ENCODE measurements at places on chromosomes 13 and 19.

GRCh38 chr19:39553082-39553652, 13.2 kb upstream of the EID2 start:
- DNase-seq, result no peak

DNA sequence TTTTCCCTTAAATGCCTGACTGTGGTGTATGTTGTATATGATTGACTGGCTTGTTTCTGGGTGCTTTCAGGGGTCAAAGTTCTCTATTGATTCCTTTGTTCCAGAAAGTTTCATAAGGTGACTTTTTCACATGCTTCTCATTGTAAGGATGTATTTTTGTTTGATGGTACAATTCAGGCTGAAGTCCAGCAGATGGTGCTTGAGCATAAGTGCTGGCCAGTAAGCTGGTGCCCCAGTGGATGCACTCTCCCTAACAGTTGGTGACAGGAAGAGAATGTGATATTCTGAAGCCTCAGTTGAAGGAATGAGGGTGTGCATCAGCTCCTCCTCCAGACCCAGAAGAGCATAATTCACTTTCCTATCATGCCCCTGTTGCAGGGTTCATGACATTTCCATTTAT, 1941.6 kb upstream of the PRR20A start:
- DNase-seq, result no peak

- DNase-seq, result no peak
Measured at GRCh38 chr19:43799502-43800142, 2.6 kb downstream of the LYPD5 start.

DNA sequence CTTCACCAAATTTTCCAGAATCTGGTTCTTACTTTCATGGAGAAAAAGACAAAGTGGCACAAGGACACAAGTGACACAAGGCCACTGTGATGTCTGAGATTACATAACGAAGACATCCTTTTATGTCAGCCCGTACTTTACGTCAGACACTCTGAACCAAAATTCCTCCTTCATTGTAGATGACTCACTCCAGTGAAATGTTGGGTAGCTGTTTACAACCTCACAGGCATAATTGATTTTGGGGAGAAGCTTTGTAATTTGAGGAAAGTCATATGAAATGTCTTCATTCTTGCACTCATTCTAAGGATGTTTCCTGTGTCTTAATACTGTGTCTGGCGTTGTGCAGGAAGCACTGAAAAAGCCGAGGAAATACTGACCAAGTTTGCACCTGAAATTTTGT, 20.0 kb upstream of the LGALS14 start:
- DNase-seq, result no peak

DNA sequence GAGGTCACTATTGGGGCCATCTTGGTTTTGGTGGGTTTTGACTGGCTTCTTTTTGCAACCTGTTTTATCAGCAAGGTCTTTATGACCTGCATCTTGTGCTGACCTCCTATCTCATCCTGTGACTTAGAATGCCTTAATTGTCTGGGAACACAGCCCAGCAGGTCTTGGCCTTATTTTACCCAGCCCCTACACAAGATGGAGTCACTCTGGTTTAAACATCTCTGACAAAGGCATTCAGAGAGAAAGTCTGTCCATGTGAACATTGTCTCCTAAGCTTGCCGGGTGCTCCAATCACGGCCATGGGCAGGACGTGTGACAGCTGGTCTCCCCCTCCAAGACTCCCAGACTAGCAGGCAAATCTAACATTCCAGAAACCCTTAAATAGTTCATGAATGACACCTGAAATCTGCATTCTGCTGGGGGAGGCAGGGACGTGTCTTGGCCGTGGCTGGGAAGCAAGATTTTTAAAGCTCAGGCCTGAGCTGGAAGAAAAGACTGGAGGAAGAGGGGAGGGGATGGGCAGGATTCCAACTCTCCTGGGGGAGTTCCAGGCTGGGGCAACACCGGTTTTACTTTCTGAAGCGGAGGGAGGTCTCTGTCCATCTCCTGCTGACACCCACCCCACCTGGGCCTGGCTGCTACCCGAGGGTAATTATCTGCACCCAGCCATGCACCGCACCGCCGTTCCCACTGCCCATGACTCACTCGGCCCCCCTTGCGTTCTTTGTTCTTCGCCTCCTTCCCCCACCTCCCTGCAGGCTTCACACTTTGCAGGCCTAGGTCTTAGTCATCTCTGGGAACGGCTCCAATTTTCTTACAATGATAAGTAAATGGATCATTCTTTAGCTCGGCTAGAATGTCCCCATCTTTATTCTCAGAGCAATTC, 11.6 kb upstream of the OR1M1 start:
- peak; percentile 78 for DNase-seq

DNA sequence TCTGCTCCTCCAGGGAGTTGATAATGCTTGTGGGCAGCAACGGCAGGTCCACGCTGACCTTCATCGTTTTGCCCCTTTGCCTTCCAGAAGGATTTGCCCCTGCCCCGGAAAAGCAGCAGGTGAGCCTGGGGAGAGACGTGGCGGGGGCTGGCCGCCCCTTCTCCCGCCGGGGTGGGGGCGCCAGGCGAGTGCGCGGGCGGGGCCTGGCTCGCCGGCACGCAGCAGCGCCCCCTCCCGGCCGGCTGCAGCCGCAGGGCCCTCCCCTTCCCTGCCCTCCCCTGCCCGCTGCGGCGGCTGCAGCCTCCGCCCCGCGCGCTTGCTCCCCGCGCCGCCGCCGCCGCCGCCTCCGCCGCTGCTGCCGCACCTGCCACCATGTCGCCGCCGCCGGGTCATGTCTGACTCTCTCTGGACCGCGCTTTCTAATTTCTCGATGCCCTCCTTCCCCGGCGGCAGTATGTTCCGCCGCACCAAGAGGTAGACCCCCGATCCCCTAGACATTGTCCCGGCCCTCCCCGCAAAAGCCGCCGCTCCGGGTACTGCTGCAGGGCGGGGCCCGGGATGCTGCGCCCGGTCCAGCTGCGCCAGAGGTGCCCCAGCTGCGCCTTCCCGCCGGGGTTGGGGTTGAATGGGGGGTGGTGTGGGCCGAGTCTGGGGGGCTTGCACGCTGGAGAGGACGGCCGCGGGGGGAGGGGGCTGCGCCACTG, at the start of gene MAST1:
Gene MAST1, plus strand, starts transcription at position 334 of the 704 bp plus-strand sequence. Its CDS starts 58 bp downstream, at position 392.
- peak; percentile 14 for DNase-seq

DNA sequence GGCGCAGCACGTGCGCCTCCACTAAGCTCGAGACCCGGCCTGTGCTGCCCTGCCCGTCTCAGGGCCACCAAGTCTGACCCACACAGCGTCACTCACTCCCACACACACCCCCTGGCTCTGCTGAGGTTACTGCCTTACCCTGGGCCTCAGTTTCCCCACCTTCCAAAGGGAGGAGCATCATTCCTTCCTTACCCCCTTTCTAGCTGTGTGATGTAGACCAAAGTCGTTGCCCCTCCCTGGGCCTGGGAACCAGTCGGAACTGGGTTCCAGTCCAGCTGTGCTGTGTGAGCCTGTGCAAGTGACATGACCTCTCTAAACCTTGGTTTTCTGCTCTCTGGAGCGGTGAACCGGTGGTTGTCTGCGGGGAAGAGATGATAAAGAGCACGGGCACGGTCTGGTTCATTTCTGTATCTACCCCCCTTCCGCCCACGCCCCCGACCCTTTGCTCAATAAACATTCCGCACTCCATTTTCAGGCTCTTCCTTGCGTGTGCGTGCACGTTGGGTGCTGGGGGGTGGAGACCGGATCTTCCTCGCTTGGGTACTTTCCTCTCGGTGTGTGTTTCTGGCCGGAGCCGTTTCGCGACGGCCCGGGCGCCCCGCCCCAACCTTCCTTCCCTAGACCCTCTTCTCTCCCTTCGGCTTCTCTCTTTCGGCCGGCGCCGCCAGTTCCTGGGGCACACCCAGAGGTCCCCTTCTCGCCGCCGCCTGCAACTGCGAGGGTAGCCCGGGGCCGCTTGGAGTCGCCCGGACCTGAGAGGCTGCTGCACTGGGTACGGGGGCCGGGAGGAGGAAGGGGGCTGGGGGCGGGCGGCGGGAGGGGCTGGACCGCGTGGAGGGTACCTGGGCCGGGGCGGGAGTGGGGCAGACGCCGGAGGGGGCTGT, at the start of gene ZNF581:
Gene ZNF581, plus strand, starts transcription at position 647 of the 884 bp plus-strand sequence. CDS start 923 bp downstream, outside the sequence.
- peak; percentile 28 for DNase-seq

DNA sequence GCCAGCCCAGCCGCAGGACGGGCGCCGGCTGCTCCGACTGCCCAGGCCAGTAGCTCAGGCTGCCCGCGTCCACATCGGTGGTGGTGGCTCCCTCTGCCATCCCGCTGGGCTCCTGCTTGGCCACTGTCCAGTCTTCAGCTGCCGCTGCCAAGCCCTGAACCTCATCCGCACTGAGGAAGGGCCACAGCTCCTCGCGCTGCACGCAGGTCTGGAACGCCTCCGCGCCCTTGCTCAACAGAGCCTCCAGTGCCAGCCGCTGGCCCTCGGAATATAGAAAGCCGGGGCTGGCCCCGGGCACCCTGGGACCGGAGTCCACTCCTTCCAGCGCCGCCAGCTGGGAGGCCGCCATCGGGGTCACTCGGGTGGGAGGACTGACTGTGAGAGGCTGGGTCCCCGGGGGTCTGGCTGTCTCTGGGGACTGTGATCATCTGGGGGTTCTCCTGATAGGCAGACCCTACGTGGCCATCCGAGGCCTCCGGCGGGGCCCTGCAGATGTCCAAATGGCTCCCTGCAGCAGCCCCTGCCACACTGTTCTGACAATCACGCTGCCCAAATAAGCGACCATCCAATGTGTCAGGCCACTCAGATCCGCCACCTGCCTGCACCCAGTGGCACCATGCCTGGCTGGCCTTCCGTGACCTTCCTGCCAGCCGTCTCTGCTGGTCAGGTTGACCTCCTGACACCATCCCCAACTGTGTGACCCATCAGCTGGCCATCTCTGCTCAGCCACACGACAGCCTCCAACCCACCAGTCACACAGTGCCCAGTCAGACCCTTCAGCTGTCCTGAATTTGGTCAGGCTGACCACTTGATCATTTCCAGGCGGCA, 1.6 kb downstream of the FAM83E start:
- DNase-seq, result no peak

GRCh38 chr19:45446295-45446694, 21.5 kb upstream of the FOSB start:
- DNase-seq, result no peak

- DNase-seq, result no peak
Measured at GRCh38 chr19:33627962-33628839, 6.4 kb downstream of the CHST8 start.

DNA sequence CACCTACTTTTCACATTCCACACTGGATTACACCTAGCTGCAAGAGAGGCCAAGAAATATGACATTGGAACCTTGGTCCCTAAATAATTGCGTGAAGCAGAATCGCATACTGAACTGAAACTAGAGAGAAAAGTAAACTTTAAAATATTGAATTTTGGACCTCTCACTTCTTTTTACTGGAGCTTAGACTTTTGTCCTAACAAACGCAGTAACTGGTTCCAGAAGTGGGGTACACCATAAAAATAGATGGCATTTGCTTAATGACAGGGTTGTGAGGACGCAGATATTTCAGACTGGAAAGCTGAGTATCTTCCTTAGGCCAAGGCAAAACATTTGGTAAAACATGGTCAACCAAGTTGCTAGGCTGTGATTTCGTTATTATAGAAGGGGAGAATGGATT, 19.2 kb upstream of the TPM4 start:
- no peak for DNase-seq

DNA sequence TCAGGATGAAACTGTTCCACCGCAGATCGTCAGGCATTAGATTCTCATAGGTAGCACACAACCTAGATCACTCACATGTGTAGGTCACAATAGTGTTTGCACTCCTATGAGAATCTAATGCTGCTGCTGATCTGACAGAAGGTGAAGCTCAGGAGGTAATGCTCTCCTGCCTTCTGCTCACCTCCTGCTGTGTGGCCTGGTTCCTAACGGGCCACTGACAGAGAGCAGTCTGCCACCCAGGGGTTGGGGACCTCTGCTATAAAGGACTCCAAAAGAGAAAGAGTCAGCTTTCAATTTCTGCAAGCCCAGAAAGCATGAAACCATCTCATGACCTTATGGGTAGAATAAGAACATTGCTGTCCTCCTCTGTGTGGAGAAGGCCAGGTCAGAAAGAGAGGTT, 43.5 kb upstream of the PCCA start:
- DNase-seq, result no peak

DNA sequence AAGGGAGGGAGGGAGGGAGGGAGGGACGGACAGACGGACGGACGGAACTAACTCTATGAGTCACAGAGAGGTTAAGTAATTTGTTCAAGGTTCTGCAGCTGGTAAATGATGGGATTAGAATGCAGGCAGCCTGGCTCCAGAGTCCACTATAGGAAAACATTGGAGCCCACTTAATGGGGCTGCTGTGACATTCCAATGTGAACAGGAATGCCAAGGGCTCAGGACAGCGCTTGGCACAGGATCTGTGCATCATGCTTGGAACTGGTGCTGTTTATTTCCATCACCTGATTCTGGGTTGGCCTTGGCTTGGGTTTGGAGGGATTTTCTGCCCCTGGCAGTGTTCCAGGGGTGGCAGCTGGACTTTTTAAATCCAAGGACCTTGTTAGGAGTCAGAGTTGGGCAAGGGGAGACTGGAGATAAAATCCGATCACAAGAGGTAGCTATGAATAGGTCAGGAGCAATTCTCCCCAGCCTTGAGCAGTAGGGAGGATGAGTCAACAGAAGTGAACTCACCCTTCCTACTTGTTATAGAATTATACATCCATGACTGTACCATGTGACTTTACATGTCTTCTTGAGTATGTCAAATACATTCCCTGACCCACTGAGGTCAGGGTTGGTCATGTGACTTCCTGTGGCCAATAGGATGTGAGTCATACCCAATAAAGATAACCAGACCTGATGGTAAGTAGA, 7.8 kb upstream of the HIF3A start:
- DNase-seq, result peak; percentile 83

DNA sequence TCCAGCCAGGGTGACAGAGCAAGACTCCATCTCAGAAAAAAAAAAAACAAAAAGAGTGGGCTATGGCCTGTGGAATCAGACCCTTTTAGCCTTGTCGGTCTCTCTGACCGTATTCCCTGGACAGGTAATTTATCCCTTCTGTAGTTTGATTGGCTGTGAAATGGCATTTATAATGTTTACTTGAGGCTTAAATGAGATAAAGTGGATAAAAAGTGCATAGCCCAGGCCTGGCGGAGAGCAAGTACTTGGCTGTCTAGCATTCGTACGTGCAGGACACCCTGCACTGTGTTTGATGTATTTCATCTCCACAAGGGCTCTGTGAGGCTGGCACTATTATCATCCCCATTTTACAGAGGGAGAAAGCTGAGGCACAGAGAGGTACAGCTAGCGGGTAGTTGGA, 7.0 kb downstream of the NTN5 start:
- DNase-seq, result no peak

DNA sequence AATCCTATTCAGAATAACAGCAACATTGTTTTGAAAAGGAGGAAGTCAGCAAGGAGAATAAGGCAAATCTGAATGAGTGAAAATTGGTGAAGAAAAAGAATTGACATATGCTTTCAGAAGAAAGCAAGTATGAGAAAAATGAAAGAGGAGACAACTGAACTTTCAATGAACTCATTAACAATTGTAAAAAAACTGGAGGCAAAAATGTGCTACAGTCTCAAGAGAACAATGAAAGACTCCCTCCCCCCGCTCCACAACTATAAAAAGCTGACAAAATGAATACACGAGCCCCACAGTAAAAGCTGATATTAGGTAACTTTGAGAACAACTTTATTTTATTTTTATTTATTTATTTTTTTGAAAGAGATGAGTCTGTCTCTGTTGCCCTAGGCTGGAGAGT, 373.1 kb downstream of the DIAPH3 start:
- DNase-seq, result no peak

- DNase-seq, result no peak
Measured at GRCh38 chr13:58376775-58377174, 745.2 kb downstream of the PCDH17 start.

GRCh38 chr19:19594381-19594780, 24.1 kb downstream of the PBX4 start:
- no peak for DNase-seq

GRCh38 chr19:41945135-41945766, 13.9 kb downstream of the RABAC1 start:
- no peak for DNase-seq

GRCh38 chr19:38650911-38651584, 3.6 kb downstream of the ACTN4 start:
- peak; percentile 24 for DNase-seq

All from NCI-H446 treated with DMSO at 0.1 percent for 48 hours (cell line).